Amniotic stem cell (primary cell): ENCODE measurements at places on chromosomes 2 and 18.
A peak's percentile ranks its signal among the peaks of the same experiment; 100 is the strongest.

DNA sequence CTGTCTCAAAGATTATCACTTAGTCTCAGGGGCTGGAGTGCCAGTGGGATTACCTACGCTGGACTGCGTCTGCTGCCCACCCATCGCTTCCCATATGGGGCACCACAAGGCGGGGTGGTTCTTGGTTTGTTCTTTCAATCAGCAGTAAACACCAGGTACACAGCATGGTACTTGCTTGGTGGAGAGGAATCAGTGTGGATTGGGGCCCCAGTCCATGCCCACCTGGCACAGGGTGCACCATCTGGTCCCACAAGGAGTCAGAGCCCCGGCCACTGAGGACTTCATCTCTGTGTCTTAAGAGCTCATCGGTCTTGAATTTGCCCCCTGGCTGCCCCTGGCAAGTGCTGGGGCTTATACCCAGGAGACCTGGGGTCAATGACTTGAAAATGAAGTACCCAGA is 96.2 kb downstream of the GLI2 start:
- DNase-seq = no peak

DNA sequence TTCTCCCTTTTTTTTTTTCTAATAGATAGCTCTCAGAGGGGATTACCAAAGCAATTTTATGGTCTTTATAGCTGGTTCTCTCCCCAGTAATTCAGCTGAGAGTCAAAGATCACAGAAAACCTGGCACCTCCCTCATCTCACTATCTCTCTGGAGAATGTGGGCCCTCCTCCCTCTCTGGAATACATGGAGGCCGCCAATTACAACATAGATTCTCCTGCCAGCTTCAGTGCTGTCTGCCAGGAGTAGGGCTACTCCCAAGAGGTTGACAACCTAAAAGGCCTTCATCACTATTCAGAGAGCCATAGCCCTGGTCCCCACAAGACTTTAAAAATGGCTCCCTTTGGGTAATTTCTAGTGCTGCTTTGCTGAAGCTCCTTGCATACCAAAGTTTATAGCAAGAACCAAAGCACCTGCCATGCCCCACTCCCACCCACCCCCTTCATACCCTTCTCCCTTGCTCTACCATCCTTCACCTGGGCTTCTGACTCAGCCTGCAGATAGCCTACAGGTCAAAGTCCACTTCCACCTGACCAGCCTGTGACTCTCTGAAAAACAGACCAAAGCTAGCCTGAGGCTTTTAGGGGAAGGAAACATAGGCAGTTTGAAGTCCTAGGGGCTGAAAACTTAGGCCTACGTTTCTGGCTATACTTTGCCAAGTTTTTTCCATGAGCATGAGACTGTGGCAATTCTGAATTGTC is 472.3 kb downstream of the TNS1 start:
- no peak for DNase-seq

GRCh38 chr2:35787302-35788031 is 568.1 kb upstream of the CRIM1 start:
- no peak for DNase-seq

DNA sequence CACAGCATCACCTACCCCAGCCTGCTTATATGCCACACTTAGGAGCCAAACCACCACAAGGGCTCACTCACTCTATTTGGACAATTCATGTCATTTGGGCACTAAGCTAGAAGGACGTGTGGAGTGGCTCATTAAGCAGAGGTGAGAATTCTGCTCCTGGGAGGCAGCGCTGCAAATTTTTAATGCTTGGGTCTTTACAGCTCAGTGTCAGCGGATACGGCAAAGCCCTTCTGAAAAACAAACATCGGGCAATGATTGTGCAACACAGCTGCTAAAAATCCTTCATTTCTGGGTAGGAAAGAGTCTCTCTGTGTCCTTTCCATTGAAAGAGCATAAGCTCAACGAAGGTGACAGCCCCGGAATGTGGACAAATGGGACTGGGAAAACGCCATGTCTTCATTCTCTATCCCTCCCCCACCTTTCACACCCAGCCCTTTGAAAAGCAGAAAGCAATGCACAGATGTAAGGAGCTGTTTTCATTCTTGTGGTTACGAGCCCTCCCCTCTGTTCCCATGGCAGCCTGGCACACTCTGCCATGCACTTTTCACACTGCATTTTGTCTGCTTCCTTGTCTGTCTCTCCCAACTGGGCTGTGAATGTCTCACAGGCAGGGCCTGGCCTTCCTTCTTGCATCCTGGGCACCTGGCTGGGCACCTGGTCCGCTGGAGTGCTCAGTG is 16.0 kb downstream of the TMEM177 start:
- no peak for DNase-seq

- no peak for DNase-seq
Observed at GRCh38 chr2:8797682-8798081, 39.7 kb downstream of the KIDINS220 start.

DNA sequence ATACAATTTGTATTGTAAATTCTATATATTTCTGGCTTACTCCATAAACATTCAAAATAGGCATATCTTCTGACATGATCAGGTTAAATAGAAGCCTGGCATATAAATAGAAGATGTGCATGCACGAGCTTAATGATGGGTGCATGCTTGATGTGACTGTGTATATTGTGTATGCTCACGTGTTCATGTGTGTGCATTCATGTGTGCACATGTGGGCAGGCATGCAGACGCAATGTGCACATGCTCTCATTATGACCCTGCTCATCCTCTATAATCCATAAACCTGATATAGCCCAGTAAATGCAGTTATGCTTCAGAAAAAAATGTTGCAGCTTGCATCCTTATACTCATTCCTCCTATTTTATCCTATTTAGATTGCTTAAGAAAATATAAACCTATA is 29.2 kb downstream of the RAB27B start:
- DNase-seq = no peak

DNA sequence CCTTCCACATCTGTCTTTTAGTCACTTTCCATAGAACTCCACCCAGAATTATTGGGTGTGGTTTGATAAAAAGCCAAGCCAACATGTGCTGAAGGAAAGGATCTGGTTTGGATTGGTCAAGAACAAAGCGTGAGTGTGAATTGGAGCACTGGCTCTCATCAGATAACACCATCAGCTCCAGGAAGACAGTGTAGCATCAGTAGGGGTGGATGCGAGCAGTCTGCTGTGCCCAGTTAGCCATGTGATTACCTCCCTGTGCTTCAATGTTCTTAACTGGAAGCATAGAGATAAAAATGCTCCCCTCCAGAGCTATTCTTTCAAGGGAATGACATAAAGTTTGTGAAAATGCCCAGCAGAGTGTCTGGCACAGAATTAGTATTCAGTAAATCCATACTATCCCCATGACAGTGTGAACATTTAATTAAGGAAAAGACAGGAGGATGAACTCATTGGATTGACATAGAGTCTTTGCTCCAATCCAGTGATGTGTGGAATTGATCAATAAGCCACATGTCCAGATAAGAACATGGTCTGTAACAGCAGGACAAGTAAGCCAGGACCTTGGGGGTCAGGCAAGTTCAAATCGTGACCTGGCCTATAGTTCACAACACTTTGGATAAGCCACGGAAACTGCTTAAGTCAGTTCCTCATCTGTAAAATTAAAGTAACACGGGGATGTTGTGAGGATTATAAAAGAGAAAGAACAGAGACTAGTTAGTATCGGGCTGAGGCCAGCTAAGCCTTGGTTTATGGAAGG is 68.0 kb downstream of the FAM124B start:
- no peak for DNase-seq

GRCh38 chr2:235394278-235394828 is 99.5 kb upstream of the AGAP1 start:
- no peak for DNase-seq

- peak; percentile 94 for DNase-seq
Observed at GRCh38 chr18:67516539-67517443, at the start of gene DSEL. Gene DSEL, minus strand, starts transcription at chr18:67516720. Its CDS starts 2,112 bp downstream, at chr18:67514608.
